ENCODE measurements at places on chromosomes 13 and 19.

DNA sequence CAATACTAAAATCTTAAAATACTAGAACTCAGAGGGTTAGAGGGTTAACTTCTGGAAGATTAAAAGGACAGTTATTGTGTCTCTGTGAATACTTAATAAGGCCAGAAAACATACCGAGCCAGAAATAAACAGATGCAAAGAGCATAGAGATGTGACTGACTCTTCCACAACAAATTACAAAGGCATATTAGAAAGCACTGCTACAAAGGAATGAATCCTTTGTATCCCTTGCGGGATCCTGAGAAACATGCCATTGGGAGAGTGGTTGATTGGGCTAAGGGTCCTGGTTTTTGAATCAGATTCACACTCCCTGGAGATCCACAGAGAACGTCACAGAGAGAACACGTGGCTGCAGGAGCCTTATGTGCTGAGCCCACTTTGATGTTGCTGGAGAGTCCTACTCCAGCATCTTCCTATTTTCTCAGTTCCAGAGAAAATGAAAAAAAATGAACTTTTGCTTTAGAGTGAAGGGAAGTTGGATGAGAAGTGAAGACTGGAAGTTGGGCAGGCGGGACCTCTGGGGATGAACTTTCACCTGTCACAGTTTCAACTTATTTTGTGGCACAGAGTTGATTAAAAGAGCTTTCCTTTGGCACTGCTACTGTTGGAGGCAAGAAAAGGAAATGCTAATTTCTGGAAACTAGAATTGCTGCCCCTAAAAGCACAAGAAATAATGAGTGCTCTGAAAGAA, 309.9 kb downstream of the DCT start:
- no peak for DNase-seq

- DNase-seq = peak; percentile 43
These were observed 47.1 kb downstream of the TGDS start for GRCh38 chr13:94548821-94549231.

DNA sequence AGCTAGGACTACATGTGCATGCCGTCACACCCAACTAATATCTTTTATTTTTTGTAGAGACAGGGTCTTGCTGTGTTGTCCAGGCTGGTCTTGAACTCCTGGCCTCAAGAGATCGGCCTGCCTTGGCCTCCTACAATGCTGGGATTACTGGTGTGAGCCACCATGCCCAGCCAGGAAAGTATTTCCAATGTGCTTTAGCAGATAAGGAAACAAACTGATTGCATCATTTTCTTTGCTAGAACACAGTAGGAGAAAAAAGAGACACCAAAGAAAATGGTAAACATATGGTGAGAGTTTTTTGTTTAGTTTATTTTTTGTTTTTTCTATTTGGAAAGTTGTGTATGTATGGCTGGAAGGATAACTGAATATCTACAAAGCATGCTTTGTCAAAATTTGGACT, 46.9 kb upstream of the AKAP11 start:
- DNase-seq = no peak

- DNase-seq = no peak
These were observed 209.4 kb downstream of the FOXO1 start for GRCh38 chr13:40456979-40457553.

GRCh38 chr13:46171217-46171616, 10.8 kb downstream of the LCP1 start:
- DNase-seq = no peak

- DNase-seq = no peak
These were observed 35.2 kb downstream of the PIP5K1C start for GRCh38 chr19:3664879-3665642.

- no peak for DNase-seq
These were observed 116.6 kb downstream of the CYSLTR2 start for GRCh38 chr13:48770372-48770771.

DNA sequence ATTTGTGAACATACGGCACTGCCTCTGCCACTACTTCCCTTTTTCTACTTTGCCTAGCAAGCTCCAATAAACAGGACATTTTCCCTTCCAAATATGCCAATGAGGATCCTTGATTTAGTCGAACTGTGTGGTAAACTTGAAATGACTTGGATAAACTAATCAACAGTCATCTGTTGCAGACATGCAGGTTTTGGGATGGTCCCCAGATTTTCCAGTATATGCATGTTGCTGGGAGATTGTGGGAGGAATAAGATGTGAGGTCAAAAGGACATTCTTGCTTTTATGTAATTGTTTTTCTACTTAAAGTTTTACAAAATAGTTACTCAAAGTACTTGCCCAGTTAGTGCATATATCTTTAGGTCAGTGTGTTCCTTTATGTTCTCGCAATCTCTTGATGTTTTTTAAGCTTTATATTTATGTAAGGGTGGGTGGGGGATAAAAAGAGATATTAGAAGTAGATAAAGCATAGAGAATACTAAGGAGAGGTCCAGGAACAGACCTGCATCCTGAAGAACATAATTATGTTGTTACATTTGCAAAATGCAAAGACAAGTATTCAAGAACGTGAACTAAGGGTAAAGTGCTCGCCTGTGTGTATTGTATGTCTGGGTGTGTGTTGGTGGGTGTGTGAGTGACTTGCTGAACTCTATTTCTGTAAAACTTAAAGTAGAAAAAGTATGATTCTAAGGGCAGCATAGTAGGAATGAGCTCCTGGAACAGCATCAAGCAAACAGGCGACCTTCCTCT, 88.4 kb upstream of the OXGR1 start:
- no peak for DNase-seq

DNA sequence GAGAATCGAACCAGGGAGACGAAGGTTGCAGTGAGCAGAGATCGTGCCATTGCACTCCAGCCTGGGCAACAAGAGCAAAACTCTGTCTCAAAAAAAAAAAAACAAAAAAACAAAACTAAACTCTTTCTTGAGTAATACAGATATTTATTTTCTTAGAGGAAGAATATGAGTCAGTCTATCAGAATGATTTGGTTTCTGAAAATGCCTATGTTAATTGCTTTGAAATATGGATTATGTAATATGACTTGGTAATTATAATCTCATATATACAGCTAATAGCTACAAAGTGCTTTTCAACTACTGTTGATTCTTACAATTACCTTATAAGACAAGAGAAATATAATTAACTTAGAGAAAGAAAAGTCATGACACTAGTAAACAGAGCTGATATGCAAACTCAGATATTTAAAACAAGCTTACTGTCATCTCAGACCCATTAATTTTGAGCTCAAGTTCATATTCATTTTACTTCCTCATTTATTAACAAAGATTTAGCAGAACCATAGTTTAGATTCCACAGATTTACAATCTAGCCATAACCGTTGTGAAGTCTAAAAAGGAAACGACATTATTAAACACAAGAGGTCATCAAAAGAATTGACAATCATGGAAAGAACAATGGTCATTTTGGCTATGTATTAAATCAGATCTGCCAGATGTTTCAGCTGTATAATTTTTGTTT, 88.0 kb downstream of the TBC1D4 start:
- no peak for DNase-seq

GRCh38 chr13:111949311-111949710, 117.6 kb upstream of the SOX1 start:
- no peak for DNase-seq

All from omental fat pad (tissue), 4 donors.